Regular cardiac myocyte (primary cell): ENCODE measurements at places on chromosomes 2 and 18. TPM values are rescaled to one million over a fixed set of nuclear protein-coding genes. Genes with fewer than 3 reads are reported as not detected.

Gene ZNF521
- 5.0 and 9.9 TPM in 2 replicates for total RNA-seq

Gene VWC2L
- not detected in 2 replicates for total RNA-seq

Gene IL18RAP
- not detected in 2 replicates for total RNA-seq

Gene CTLA4
- total RNA-seq = under 0.01 and 1.7 TPM in 2 replicates

Gene SPDYA
- 0.58 and 0.85 TPM in 2 replicates for total RNA-seq

Gene TUBA3E
- not detected in 2 replicates for total RNA-seq

Gene TMSB10
- total RNA-seq = 7,380 and 7,799 TPM in 2 replicates

Gene MYO5B
- total RNA-seq = 0.28 and 0.38 TPM in 2 replicates
